Large intestine (tissue), 12 donors: ENCODE measurements at places on chromosomes 11 and 22. TPM values are rescaled to one million over a fixed set of nuclear protein-coding genes. Genes with fewer than 3 reads are reported as not detected.

DNA sequence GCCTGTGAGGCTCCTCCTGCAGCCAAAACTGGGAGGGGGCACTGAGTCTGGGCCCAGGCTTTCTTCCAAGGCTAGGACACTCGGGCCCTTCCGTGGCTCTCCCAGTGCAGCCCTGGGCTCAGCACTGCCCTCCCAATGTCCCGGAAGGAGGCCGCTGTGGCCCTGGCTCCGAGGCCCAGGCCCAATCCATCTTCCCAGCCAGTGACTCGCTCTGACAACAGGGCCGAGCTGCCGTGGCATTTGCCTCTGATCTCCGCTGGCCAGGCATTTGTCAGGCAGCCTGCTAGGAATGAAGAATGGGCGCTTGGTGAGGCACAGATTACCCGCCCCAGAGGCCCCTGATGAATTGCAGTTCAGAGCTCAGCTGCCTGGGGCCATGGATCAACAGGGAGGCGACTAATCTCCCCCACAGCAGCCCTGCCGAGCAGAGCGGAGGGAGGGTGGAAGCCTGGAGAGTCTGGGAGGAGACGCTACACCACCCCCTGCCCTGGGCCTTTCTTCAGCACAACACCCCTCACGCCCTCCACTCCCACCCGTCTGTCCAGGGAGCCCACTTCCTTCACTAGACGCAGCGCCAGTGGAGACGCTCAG, 8.3 kb downstream of the FXYD2 start:
- peak; percentile 70 for DNase-seq

- no peak for DNase-seq
These were observed 98.1 kb downstream of the SIK3 start for GRCh38 chr11:117000014-117000737.

DNA sequence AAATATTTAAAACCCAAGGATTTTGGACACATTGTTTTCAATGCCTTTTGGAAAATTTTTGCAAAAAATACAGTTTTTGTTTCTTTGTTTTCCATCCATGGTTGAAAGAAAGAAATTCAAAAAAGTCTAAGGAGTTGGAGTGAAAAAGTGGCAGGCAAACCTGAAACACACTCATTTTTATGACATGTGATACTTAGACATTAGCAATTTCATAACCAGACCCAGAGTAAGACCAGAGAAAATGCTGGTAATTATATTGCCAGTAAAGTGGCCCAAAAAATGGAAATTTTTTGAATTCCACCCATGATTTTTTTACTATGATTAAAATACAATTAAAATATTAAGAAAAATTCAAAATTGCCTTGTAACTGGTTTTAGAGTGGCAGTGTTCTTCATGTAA, 128.2 kb downstream of the SLC17A6 start:
- no peak for DNase-seq

DNA sequence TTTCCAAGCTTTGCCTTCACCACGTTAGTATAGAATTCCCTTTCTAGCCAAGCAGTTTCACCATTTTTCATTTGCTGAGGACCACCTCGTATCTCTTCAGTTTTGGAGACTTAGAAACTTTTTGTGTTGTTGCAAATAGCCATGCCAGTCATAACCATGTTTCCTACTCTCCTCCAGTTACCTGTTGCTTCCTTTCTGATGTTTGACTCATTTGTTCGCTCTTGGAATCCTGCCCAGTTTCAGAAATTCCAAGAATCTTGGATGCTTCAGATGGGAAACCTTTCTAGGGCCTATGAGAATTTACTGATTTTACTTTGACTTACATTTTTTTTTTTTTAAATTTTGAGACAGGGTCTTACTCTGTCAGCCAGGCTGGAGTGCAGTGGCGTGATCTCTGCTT, 65.4 kb downstream of the PPP6R3 start:
- no peak for DNase-seq

GRCh38 chr11:130161441-130162145, 2.0 kb downstream of the ST14 start:
- peak; percentile 35 for DNase-seq

DNA sequence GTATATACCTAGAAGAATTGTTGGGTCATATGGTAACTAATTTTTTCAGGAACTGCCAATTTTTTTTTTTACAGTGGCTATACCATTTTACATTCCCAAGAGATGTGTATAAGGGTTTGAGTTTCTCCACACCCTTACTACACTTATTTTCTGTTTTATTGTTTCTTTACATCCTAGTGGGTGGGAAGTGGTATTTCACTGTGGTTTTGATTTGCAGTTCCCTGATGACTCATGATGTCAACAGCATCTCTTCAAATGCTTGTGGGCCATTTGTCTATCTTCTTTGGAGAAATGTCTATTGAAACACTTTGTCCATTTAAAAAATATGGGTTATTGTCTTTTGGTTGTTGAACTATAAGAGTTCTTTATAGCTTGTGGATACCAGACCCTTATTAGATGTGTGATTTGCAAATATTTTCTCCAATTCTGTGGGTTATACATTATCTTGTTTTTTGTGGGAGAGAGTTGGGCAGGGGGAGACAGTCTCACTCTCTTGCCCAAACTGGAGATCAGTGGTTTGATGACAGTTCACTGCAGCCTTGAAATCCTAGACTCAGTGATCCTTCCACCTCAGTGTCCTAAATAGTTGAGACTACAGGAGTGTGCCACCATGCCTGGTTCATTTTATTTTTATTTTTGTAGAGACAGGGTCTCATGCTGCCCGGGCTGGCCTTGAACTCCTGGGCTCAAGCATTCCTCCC, 30.3 kb upstream of the PISD start:
- no peak for DNase-seq

The OR5AK2 gene
- 0.12 TPM for polyA plus RNA-seq

DNA sequence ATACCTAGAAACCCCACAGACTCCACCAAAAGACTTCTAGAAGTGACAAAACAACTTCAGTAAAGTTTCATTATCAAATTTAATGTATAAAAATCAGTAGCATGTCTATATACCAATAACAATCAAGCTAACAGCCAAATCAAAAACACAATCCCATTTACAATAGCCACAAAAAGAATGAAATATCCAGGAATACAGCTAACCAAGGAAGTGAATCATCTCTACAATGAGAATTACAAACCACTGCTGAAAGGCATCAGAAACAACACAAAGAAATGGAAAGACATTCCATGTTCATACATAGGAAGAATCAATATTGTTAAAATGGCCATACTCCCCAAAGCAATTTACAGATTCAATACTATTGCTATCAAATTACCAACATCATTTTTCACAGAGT, 46.0 kb downstream of the PRCP start:
- no peak for DNase-seq

The CD248 gene
- 24.6 TPM for polyA plus RNA-seq

DNA sequence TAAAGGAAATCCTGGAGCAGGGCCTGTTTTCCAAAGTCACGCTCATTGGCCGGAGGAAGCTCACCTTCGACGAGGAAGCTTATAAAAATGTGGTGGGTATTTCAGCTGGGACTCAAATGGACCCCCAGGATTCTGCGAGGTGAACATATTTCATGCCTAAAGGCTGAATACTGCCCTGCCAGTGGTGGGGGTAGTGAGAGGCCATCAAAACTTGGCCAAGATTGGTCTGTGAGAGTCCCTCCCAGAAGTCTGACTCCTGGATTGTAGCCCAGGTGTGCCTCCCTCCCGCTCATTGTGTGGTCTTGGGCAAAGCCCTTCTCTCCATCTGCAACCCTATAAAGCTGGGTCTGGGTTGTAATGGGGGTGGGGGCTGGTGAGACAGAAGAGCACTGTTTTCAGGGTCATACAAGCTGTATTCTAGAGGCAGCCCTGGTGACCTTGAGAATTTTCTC, 853 bp downstream of the HTATIP2 start:
- no peak for DNase-seq

DNA sequence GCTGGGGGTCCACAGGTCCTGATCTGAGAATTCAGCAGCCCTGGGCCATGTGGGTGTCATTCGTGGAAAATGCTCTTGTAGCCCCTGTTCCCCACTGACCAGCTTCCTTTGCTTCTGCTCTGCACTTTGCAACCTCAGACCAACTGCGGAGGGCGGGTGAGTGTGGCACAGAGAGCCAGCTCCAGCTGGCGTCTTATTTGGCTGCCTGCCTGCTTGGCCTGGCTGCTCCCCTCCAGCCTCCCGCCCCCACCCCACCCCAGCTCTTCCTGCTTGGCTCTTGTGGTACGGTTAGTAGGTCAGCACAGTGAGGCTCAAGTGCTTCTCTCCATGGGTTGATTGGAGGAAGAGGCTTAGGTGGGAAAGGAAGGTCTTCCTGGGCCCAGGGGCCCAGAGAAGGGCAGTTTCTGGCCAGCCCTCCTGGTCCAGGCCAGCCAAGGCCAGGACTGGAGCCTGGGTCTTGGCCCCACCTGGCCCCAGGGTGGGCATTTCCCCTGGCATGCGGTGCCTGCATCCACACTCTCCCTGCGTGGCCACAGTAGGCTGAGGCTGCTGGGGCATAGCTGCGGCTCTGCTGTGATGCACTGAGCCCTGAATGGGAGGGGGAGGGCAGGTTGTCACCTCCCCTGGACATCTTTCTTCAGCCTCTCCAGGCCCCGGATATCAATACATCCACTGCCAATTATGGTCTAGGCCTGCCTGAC, 26.5 kb downstream of the MYO7A start:
- no peak for DNase-seq

DNA sequence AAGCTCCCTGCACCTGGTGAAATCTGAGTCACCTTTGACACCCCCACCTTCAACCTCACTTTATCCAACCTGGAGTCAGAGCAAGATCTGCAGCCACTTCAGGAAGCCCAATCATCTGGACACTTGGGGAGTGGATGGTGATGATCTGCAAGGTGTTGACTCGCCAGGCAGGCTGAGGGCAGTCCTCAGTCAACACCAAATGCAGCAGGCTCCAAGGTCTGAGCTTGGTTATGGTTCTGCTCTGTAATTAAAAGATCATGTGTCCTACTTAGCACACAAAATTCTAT, 446.9 kb downstream of the BRD1 start:
- no peak for DNase-seq

The PUS3 gene
- polyA plus RNA-seq: 16.2 TPM

The DMC1 gene
- polyA plus RNA-seq: 1.9 TPM

The DCDC1 gene
- polyA plus RNA-seq: 1.2 TPM

The C11orf58 gene
- 172 TPM for polyA plus RNA-seq

The ALKBH8 gene
- 8.7 TPM for polyA plus RNA-seq

The RRM1 gene
- polyA plus RNA-seq: 48.2 TPM

The DDI1 gene
- not detected for polyA plus RNA-seq

The CCDC157 gene
- 3.1 TPM for polyA plus RNA-seq

- peak; percentile 64 for DNase-seq
These were observed 18.1 kb upstream of the SCGB1A1 start for GRCh38 chr11:62400760-62401159.

DNA sequence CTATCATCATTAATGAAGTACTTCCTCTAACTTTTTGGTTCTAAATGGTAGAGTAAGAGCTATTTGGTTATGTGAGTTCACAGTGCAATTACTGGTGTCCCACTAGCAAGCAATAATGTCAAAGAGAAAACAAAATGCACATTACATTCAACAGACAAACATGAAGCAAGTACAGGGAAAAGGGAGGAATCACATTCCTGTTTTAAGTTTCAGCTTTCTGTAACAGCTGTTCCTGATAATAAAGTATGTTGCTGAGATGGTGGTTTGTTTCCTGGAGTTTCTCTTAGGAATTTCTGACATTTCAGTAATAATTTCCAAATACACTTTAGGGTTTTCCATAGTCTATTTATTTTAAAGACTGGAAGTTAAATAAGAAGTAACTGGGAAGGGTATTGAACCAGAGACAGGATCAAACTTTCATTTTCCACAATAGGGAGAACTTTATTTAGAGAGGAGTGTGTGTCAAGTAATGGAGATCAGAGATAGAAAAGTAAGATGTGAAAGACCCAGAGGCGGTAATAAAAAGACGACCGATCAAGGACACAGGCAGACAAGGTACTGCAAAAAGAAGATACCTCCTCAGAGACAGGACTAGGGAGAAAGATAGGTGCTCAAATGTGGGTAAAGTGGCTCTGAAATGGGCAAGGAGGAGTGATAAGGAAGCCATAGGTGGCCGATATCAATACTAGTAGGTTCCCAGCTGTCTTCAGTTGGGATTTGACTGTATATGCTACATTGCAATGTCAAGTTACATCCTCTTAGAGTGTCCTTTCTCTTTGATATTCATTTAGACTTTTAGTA, 20.8 kb upstream of the CLNS1A start:
- no peak for DNase-seq

The AIFM3 gene
- 3.2 TPM for polyA plus RNA-seq

DNA sequence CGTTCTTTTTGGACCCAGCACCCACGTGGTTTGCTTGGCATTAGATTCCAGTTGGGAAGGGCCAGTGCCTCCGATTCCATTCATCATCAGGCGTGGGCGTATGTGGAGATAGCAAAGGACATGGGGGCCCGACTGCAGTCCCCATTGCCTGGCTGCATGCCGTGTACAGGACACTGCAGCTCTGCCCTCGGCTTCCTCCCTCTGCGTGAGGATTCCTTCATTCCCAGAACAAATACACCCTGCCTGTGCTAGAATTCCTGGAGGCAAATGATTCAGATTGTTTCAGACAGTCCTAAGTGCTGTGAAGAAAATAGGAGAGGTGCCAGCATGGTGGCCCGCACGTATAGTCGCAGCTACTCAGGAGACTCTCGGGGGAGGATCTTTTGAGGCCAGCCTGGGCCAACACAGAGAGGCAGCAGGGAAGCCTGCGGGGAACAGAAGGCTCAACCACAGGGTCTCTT, 15.4 kb downstream of the DERL3 start:
- DNase-seq: no peak

GRCh38 chr11:34891611-34892010, 24.6 kb downstream of the APIP start:
- no peak for DNase-seq

DNA sequence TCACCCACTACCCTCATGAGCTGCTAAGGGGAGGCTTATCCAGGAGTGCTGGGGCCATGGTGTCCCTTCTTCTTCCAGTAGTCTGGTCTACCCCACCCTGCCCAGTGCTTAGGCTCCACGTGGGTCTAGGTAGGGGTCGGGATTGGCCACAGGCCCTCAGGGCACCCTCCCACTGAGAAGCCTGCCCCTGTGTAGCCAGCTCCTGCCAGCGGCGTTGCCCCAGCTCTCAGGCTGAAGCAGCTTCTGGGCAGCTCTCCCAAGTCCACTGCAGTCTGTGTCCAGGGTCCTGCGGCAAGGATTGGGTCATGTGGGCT, 24.0 kb upstream of the RIC3 start:
- no peak for DNase-seq

The SYNGR1 gene
- polyA plus RNA-seq: 11.2 TPM

DNA sequence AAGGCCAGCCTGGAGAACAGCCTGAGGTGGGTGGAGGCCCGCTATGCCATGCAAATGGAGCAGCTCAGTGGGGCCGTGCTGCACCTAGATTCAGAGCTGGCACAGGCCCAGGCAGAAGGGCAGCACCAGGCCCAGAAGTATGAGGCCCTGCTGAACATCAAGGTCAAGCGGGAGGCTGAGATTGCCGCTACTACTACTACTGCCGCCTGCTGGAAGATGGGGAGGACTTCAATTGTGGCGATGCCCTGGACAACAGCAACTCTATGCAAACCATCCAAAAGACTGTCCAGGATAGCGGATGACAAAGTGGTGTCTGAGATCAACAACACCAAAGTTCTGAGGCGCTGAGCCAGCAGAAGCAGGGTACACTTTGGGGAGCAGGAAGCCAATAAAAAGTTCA, 3.1 kb upstream of the TMEM218 start:
- no peak for DNase-seq

The PKNOX2 gene
- polyA plus RNA-seq: 3.6 TPM

The OR4S2 gene
- polyA plus RNA-seq: not detected

- peak; percentile 33 for DNase-seq
These were observed 29.3 kb downstream of the CLDN25 start for GRCh38 chr11:113808931-113809330.

The HTATIP2 gene
- 25.0 TPM for polyA plus RNA-seq

The PRR33 gene
- 0.67 TPM for polyA plus RNA-seq
